ENCODE measurements at places on chromosomes 5 and 9.

DNA sequence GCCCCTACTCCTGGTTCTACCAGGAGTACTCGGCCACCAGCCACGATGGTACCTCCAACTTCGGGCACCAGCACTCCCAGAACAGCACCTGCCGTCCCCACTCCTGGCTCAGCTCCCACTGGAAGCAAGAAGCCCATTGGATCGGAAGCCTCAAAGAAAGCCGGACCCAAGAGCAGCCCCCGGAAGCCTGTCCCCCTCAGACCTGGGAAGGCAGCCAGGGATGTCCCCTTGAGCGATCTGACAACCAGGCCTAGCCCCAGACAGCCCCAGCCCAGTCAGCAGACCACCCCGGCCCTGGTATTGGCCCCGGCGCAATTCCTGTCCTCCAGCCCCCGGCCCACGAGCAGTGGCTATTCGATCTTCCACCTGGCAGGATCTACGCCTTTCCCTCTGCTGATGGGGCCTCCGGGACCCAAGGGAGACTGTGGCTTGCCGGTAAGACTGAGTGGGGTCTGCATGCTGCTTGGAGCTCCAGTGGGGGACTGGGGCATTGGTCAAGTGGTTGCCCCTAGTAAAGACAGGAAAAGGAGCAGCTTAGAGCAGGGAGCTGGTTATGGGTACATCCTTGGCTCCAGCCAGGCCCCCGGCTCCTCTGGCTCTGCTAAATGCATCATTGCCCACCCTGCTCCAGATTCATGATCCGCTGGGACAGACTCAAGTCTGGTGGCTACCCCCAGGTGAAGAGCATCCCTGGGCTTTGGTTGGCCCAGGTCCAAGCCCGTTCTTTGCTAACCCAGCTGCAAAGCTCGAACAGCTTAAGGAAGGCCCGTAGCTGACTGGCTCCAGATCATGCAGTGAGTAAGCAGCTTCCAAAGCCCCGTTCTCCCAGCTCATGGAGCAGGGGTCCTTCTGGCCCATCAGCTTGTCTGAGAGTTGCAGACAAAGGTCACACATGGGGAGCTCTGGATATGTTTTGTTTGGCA is 14.0 kb downstream of the COL27A1 start:
- DNase-seq: no peak

- DNase-seq: no peak
These were observed 7.9 kb downstream of the DUSP1 start for GRCh38 chr5:172763120-172763464.

DNA sequence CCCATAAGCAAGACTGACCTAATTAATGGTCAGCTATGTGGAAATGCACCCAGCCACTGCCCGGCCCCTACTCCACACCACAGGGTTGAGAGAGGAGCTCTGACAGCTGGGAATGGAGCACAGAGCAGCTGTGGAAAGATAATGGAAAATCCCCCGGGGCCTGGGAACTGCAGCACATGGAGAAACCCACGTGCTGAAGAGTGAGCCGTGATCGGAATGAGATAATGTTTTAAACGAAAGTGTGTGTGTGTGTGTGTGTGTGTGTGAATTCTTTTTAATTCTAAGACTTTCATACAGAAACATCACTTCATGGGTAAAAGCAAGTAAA is 13.1 kb upstream of the SLC12A7 start:
- no peak for DNase-seq

- DNase-seq: no peak
These were observed 3.2 kb downstream of the ROR2 start for GRCh38 chr9:91946653-91947488.

- no peak for DNase-seq
These were observed 3.2 kb upstream of the TMEM268 start for GRCh38 chr9:114607671-114608524.

DNA sequence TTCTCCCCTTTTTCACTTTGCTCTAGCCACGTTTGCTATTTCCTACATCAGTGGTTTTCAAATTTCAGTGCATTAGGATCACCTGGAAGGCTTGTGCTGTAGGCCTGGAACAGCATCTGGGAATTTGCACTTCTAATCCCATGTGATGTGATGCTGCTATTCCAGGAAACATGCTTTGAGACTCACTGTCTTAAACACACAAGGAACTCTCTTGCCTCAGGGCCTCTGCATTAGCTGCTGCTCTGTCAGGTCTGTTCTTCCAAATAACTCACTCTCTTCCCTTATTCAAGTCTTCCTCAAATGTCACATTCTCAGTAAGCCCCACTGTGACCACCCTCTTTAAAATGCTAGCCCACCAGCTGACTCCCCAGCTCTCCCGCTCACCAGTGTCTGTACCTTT is 204.0 kb downstream of the DNAH5 start:
- DNase-seq: no peak

GRCh38 chr5:135715267-135716055 is 119.0 kb upstream of the SLC25A48 start:
- no peak for DNase-seq

DNA sequence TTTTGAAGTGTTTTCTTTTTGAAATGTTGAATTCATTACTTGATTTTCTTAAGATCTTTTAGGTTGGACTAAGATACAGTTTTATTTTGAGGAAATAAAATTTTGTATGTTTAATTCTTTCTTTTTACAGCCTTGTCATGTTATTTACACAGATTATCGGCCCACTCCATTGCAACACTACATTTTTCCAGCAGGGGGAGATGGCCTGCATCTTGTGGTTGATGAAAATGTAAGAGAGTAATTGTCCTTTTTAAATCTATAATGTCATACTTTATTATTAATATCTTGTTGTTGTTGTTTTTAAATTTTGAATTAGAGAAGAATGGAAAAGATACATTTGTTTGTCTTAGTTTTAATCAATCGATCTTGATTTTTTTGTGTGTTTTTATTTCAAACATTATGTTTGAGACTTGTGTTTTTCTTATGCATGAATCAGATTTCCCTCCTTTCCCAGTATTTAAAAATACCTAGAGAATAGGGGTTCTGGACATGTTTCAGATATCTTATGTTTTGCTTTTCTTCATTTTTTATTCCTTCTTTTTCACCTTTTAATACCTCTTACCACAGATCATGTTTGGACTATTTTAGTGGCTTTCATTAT is 36.7 kb downstream of the MTREX start:
- DNase-seq: peak; percentile 72

DNA sequence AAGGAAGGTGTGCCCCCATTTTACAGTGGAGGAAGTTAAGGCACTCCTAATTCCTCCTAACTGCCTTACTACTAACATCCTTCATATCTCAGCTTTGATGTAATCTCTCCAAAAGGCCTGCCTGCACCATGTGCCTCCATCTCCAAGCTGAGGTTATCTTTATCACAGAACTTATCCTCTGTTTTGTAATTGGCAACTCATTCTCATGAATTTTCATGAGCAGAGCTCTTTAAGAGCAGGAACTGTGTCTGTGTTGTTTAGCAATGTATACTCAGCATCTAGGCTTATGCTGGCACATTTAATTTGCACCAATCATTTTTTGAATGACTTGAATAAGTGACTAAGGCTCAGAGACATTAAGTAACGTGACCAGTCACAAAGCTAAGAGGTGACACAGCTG is 147.9 kb upstream of the VLDLR start:
- DNase-seq: no peak

GRCh38 chr5:35651002-35651756 is 33.5 kb downstream of the SPEF2 start:
- DNase-seq: peak; percentile 59

DNA sequence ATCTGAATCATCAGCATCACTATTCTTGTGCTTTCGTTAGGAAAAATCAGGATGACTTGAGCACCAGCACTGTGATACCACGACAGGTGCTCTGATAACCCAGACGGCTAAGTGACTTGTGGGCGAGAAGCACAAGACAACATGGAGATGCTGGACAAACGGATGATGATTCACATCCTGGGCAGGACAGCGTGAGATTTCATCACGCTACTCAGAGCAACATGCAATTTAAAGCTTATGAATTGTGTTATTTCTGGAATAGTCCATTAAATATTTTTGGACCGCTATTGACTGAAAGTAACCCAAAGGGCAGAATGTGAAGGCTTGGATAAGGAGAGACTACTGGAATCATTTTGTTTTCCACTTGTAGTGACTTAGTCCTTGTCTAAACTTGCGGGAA is 114.8 kb upstream of the DAPK1 start:
- DNase-seq: no peak

GRCh38 chr9:36486329-36486932 is 86.3 kb upstream of the MELK start:
- no peak for DNase-seq

DNA sequence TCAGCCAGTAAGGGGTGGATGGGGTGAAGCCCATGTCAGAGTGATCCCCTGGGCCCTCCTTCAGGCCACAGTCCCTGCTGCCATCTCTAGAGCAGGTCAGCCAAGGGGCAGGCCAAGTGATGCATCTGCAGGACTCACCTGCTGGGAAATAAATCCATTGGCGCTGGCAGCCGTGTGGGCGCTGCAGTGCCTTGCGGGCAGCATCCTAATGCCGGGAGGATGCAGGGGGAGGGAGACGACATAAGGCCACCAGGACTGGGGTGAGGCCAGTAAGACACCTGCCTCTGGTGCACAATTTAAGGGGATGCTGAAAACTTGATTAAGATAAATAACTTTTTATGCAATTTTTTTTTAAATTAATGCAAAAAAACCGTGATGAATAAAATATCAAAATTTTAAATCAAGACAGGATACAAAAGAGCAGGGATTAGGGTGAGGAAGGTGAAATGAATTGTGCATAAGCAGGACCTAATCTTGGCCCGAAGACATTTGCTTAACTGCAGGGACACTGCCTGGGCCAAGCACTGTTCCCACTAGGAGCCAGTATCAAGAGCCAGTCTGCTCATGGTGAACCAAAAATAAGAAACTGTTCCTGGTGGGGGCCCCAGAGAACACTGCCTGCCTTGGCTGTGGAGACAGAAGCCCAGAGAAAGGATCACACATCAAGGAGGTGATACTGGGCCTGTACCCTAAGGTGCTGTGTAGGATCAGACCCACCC is 67.5 kb upstream of the CPLX2 start:
- no peak for DNase-seq

DNA sequence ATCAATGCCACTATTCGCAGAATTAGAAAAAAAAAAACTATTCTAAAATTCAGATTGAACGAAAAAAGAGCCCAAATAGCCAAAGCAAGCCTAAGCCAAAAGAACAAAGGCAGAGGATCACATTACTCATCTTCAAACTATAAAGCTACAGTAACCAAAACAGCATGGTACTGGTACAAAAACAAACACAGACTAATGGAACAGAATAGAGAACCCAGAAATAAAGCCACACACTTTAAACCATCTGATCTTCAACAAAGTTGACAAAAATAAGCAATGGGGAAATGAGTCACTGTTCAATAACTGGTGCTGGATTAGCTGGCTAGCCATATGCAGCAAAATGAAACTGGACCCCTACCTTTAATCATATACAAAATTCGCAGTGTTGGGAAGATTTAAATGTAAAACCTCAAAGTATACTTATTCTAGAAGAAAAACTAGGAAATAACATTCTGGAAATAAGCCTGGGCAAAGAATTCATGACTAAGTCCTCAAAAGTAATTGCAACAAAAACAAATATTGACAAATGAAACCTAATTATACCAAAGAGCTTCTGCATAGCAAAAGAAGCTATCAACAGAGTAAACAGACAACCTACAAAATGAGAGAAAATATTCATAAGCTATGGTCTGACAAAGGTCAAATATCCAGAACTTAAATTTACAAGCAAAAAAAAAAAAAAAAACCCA is 153.7 kb downstream of the NDUFS4 start:
- no peak for DNase-seq

GRCh38 chr9:128226412-128226801 is 23.2 kb downstream of the DNM1 start:
- no peak for DNase-seq

DNA sequence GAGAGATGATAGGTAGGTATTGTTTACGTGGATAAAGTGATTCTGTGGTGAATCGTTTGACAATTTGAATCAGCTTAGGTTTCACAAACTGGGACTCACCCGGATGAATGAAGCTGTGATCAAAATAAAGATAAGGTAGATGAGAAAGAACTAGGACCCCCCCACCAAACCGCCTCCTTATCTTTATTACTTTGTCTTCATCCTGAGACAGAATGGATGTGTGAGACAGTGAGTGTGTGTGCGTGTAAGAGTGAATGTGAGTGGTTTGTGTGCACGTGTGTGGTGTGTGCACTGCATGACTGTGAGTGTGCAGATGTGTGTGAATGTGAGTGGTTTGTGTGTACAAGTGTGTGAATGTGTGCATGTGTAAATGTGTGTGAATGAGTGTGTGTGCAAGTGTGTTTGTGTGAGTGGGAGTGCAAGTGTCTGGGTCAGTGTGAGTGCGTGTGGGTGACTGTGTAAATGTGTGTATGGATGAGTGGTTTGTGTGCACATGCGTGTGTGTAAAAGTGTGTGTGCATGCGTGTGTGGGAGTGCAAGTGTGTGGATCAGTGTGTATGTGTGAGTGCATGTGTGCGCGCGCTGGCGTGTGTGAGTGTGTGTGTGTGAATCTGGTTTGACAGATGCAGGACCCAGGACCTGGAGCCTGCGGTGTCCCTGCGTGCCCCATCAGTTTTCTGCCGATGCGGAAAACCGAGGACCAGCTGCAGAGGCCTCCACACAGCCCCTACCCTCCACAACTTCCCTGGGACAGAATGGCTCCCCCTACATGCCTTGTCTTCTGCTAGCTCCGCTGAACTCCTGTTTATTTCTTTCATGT is 11.4 kb upstream of the ENG start:
- no peak for DNase-seq

GRCh38 chr5:132459983-132460838 is 30.4 kb downstream of the IRF1 start:
- DNase-seq: no peak

DNA sequence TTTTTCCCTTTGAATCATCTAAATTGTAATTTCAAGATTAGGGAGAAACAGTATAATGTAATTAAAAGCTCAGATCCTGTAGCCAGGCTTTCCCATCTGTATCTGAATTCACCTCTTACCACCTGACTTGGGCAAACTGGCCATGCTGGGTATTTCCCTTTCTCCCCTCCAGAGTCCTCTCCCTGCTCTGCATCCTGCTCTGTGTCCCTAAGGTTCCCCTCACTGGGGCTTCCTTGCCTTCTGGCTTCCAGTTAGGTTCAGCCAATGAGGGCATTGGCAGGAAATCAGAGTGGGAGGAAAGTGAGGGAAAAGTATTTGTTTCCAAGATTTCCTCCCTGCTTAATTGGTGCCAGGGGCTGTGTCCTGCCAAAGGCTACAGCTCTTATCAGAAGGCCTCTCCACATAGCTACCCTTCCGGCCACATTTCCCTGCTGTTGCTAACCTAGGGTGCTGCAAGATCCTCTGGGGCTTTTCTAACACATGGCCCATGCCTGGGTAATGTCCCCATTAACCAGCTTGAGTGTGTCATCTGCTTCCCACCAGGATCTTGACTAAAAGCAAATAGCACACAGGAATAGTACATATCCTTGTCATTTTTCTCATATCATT is 51.0 kb upstream of the MPDZ start:
- no peak for DNase-seq

DNA sequence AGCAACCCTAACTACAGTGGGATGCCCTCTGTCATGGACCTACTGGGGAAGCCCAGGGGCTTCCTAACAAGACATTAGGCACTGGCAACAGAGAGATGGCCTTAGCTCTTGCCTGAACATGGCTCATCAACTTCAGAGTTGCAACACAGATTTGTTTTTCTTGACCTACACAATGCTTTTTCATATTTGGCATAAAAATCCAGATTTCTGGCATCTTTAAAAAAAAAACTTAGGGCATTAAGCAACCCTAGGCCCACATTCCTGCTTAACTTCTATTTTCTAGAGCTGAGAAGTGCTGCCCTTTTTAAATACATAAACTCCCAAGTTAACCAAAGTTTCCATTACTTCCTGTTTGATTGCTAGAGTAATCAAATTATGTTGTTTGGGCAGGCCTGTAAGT is 8.0 kb downstream of the GRIA1 start:
- no peak for DNase-seq
